LHCN-M2 (cell line): ENCODE measurements at places on chromosomes 5 and 9. TPM values are rescaled to one million over a fixed set of nuclear protein-coding genes. Genes with fewer than 3 reads are reported as not detected.

Gene ADAMTS19
- not detected in 2 replicates for total RNA-seq

Gene DNAJB5
- 18.3 and 20.8 TPM in 2 replicates for total RNA-seq

Gene IL3
- total RNA-seq, result not detected in 2 replicates

Gene ZNF367
- 19.6 and 21.8 TPM in 2 replicates for total RNA-seq

Gene NRARP
- 0.06 TPM in 1 of 2 replicates, not detected in the other for total RNA-seq

DNA sequence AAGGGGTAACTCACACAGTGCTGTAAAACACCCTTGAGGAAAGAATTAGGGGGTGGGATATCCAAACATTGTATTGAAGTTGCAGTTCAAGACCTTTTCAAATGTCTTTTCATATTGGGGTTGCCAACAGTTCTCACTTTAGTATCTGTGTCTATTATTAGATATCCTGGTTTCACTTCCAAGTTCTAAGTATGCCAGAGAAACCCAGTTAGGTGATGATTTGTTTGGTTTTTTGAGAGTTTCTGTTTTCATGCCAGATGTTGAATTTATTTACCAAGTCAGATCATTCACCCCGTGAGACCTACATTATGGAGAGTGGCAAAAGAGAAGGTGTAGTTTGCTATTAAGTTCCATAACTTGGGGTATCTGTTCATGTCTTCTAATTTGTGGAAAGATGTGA is 64.5 kb downstream of the C9orf152 start:
- no peak for DNase-seq

DNA sequence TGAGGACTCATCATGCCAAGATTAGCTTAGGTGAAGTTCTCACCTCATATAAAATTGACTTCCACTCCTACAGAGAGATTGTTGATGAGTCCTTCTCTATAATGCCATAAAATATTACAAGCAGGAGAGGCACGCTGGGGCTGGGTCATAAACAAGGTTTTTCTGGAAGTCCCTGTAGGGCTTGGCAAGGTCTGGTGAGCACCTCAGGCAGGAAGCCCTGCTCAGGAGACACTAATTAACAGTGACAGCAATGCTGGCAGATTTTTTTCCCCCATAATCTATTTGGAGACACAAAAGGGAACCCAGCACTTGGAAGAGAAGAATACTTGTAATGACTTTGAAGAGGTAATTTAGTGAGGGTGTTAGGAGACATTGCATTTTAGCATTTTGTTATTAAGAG is 118.7 kb downstream of the DIRAS2 start:
- no peak for DNase-seq

- no peak for DNase-seq
These were observed 615.3 kb downstream of the BNC2 start for GRCh38 chr9:16255217-16255616.

GRCh38 chr5:62486672-62487071 is 74.1 kb downstream of the IPO11 start:
- no peak for DNase-seq

DNA sequence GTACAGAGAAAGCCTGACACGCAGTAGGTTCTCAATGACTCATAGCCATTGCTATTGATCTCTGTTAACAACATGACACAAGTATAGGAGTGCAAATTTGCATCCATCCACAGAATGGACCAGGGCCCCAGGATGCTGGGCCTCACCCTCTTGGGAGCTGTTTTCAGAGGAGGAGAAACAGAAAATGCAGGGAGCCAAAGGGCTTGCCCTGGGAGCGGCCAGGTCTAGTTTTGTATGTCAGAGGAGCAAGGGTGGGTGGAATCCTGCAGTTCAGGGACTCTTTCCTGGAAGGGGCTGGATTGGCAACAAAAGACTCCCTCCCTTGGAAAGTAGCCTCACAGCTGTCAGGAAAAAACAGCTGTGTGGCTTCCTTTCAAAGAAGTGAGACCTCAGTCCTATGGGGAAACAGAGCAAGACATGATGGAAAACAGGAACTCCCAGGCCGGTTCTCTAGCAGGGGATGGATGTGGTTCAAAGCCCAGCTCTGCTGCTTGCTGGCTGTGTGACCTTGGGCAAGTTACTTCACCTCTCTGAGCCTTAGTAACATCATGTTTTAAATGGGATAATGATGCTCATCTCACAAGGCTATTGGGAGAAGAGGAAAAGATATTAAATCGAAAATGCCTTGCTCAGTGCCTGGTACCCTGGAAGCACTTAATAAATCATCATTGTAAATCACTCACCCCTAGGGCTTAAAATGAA is 50.5 kb upstream of the SH3PXD2B start:
- DNase-seq, result peak; percentile 76

- DNase-seq, result no peak
These were observed 35.0 kb upstream of the TDRD7 start for GRCh38 chr9:97376902-97377301.
